ENCODE measurements at places on chromosomes 1 and 21. TPM values are rescaled to one million over a fixed set of nuclear protein-coding genes. Genes with fewer than 3 reads are reported as not detected.

Gene TEX38
- not detected for total RNA-seq

Gene GBP1
- total RNA-seq, result 54.2 TPM

Gene C1QA
- total RNA-seq, result 935 TPM

Gene KISS1
- not detected for total RNA-seq

Gene SLC6A9
- 24.2 TPM for total RNA-seq

GRCh38 chr1:236161230-236161629, 18.9 kb downstream of the GPR137B start:
- no peak overlapping the region for H3K27ac ChIP-seq
- no peak for DNase-seq

DNA sequence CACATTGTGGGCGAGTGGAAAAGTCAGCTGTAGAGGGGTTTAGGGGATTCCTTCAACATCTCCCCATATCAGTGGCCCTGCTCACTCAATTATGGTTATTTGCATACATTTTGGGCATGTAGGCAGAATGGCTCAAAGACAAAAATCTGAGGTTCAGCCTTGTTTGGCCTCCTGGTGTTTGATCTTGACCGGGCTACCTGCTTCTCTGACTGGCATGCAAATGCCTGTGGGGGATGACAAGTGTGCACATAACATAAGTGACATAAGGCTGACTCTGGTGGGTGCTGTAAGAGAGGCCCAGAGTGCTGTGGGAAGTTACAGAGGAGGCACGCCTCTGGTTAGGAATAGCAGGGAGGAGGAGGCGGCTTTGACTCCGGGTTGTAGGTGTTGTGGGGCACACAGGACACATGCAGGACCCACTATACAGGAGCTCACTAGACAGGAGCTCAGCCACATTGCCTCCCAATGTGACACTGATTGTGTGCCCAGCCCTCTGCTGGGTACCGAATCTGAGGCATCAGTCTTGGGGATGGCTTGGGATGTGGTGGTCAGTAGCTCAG, 29.4 kb upstream of the IL19 start:
- no peak overlapping the region for H3K4me3 ChIP-seq
- peaks cover 29% of the 10 kb centered on the region for H3K4me1 ChIP-seq
- no peak for DNase-seq
- H3K36me3 ChIP-seq, result no peaks in the 10 kb centered on the region
- no peaks in the 10 kb centered on the region for H3K27me3 ChIP-seq

DNA sequence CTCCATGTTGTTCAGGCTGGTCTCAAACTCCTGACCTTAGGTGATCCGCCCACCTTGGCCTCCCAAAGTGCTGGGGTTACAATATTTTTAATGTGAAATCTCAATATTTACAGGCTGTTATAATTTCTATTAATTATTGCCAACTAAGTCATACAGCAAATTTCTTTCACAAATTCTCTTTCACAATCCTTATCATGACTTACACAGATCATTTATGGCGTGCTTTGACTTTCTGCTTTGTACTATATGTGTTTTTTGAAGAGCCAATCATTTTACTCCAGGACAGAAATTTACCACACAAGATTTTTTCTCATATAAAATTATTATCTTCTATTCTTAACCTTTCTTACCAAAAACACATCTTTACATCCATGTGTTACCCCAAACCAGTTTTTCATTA, 1729.9 kb downstream of the NCAM2 start:
- H3K36me3 ChIP-seq, result no peaks in the 10 kb centered on the region
- H3K27ac ChIP-seq, result no peak overlapping the region
- H3K27me3 ChIP-seq, result no peaks in the 10 kb centered on the region
- H3K4me3 ChIP-seq, result no peak overlapping the region
- no peak for DNase-seq
- H3K4me1 ChIP-seq, result no peaks in the 10 kb centered on the region

DNA sequence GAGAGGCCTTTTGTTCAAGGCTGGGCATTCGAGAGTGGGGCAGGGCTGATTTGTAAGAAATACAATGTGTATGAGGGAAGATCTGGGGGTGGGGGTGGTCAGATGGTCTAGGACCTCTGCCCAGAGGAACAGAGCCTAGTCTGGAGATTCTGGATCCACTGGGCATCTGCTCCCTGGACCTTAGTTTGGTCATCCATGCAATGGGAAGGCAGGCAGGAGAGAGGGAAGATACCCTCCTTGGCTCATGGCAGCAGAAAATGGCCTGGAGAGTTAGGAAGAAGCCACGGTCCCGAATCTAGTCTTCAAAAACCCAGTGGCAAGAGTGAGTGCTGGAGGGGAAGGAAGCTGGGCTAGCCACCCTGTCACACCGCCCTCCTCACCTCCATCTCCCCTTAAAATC, 38.8 kb downstream of the CITED4 start:
- H3K36me3 ChIP-seq, result no peaks in the 10 kb centered on the region
- H3K27me3 ChIP-seq, result no peaks in the 10 kb centered on the region
- no peak for DNase-seq
- H3K27ac ChIP-seq, result no peak overlapping the region

DNA sequence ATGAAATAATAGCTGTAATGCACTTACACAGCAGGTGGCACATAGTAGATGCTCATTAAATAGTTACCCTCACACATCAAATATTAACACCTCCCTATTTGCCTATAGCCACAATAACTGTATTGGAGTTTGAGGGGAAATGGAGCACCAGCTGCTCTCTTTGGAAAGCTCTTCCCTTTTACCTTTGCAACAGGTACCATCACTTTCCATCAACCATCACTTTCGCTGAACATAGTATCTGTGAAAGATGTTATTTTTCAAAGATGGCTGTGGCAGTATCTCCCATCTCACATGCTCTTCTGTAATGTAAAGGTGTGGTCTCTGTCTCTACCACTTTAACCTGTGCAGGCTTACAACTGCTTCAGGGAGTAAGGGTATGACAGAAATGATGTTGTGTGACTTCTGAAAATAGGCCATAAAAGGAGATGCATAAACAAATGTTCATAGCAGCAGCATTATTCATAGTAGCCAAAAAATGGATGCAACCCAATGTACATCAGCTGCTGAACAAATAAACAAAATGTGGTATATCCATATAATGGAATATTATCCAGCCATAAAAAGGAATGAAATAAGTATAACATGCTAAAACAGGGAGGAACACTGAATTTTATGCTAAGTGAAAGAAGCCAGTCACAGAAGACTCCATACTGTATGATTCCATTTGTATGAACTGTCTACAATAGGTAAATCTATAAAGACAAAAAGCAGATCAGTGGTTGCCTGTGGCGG, 288.3 kb downstream of the AKT3 start:
- no peaks in the 10 kb centered on the region for H3K27me3 ChIP-seq
- peaks cover 23% of the 10 kb centered on the region for H3K36me3 ChIP-seq
- no peaks in the 10 kb centered on the region for H3K4me1 ChIP-seq
- H3K4me3 ChIP-seq, result no peak overlapping the region
- no peak for DNase-seq

GRCh38 chr1:24695202-24695974, 49.9 kb upstream of the CLIC4 start:
- H3K27me3 ChIP-seq, result no peaks in the 10 kb centered on the region
- DNase-seq, result peak; percentile 59
- peaks cover 45% of the 10 kb centered on the region for H3K4me1 ChIP-seq

- peaks cover 78% of the 10 kb centered on the region for H3K4me1 ChIP-seq
- no peak overlapping the region for H3K27ac ChIP-seq
- H3K27me3 ChIP-seq, result no peaks in the 10 kb centered on the region
These were observed 70.9 kb downstream of the ITPKB start for GRCh38 chr1:226668173-226668560.

DNA sequence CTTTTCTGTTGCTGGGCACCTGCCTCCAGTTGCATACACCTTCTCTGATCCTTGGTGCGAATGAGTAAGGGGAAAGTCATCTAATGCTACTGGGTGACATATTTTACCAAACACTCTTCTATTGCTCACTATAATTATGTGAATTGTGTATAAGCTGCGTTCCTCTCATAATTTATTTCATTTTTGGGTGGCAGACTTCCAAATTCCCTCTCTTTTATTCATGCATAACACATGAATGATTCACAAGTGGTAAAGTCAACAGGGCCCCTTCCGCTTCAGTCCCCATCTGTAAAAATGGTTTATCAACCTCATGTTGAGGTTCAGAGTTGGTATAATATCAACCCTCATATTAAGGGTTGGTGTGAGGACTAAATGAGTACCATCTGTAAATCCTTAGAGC, 3.2 kb upstream of the QSOX1 start:
- H3K4me3 ChIP-seq, result no peak overlapping the region
- no peaks in the 10 kb centered on the region for H3K27me3 ChIP-seq
- no peaks in the 10 kb centered on the region for H3K36me3 ChIP-seq
- no peak for DNase-seq
- peaks cover 28% of the 10 kb centered on the region for H3K4me1 ChIP-seq

- H3K27me3 ChIP-seq, result peaks cover 26% of the 10 kb centered on the region
- no peak for DNase-seq
- peaks cover 4% of the 10 kb centered on the region for H3K4me1 ChIP-seq
- H3K36me3 ChIP-seq, result no peaks in the 10 kb centered on the region
- no peak overlapping the region for H3K27ac ChIP-seq
- H3K4me3 ChIP-seq, result no peak overlapping the region
These were observed 9.6 kb downstream of the ACKR1 start for GRCh38 chr1:159214149-159214760.
